ENCODE measurements at places on chromosomes 2 and 18.

GRCh38 chr2:143762176-143762928, 633.1 kb downstream of the ARHGAP15 start:
- DNase-seq, result no peak

GRCh38 chr2:239640210-239640609, 239.4 kb upstream of the HDAC4 start:
- no peak for DNase-seq

GRCh38 chr2:70854411-70854810, 18.8 kb upstream of the CD207 start:
- DNase-seq, result no peak

DNA sequence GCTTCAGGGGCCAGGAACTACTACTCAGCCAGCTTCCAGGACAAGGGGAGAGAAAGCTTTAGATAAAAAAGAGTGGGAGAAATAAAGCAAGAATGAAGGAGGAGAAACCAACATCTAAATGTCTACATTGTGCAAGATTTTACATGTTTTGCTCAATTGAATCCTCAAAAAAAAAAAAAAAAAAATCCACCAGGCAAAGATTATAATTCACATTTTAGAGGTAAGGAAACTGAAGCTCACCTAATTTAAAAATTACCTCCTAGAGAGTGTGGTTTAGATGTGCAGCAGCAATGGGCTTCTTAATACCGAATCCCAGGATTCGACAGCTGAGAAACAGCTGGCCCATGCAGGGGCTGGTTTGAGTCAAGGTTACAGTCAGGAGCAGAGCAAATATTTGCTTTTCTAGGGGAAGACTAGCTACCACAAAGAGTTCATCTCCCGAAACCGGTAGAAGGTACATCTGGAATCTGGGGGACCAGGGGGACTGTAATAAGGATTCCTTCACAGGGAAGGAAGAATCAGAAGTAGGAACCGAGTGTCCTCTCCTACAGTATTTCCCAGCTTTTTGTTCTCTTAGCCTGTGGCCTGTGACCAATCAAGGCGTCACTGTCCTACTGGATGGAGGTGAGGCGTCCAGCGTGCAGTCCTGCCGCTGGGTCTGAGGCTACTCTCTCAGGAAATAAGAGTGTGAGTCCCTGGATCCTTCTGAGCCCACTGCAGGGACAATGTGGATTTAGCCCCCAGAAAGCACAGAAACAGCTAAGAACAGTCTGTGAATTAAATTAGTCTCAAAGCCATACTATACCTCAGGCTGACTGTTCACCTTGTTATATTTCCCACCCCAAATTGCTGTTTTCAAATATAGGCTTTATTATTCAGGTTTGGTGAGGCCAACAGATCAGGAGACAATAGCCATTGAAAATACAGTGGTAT, 42.3 kb downstream of the IL1R2 start:
- DNase-seq, result no peak

- DNase-seq, result no peak
Observed at GRCh38 chr2:46493241-46493970, 14.0 kb downstream of the TMEM247 start.

DNA sequence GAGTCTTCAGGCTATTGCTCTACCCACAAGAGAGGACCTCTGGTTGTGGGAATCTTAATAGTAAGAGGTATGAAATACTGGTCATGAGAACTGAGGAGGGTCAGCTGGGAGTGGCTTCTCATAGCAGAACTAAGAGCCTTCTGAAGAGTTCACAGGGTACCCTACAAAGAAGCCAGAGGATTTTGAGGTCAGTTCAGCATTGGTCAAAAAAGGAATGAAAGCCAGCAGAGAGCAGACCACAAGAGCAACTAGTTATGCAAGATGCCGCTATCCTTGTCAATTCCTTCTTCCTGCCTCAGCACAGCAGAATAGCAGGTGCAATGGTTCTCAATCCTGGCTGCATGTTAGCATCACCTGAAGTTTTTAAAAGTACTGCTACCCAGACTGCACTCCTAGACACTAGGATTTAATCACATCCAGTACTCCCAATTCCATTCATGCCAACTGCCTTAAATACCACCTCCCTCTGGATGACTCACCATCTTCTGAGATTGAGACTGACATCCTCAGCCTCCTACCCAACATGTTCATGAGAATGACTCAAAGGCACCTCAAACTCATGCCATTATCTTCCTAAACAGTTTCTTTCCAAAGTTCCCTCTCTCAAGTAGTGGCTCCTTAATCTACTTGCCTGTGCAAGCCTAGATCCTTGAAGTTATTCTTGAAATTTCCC, 81.0 kb upstream of the RBMS1 start:
- DNase-seq, result no peak

GRCh38 chr2:64133828-64134227, 10.4 kb downstream of the PELI1 start:
- DNase-seq, result no peak

- no peak for DNase-seq
Observed at GRCh38 chr2:104889960-104890684, 36.2 kb downstream of the POU3F3 start.

DNA sequence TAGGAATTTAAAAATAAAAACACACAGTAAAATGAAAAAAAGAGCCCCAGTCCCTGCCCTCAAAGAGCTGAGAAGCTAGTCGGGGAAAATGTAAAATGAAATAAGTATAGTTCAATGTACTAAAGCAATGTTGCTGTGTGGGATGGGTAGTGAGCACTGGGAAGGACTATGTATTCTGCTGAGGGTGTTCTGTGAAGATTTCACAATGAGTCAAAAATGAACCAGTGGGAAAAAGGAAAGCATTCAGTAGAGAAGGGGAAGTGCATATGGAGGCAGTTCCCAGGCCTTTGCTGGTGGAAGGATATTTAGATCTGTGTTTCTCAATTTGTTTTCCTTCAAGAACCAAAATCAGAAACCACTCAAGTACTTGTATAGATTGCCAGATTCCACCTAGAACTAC, 1094.7 kb upstream of the KLHL29 start:
- DNase-seq, result no peak

DNA sequence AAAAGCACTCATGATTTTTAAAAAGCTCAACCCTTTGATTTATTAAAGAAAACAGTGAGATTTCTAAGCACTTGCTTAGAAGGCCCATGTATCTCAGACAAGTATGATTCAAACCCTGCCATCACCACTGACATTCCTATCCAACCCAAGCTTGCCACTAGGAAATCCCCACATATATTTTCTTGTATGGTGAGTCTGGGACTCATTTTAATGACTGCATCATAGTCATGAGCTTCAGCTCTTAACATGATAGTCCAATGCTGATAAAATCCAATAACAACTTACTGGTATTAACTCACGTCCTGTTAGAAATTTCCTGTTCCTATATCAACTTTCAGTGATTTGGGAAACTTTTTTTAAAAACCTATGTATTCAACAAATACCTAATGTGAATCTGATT, 39.4 kb upstream of the NCKAP5 start:
- no peak for DNase-seq

DNA sequence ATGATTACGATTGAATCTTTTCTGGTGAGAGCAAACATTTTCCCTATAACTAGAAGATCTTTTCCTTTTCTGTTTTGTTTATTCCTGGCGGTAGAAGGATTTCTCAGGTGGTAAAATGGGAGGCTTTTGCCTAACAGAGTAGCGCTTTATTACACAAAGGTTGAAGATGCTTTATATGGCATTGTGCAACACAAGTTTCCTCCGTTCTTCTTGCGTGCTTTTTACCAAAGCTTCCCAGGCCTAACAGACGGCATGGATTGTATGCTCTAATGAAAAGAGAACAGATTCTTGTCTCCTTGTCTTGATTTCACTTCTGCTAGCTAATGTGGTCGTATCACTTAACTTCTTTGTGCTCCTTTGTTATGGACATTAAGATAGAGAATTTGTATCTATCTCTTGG, 43.8 kb downstream of the MYO1B start:
- DNase-seq, result no peak

DNA sequence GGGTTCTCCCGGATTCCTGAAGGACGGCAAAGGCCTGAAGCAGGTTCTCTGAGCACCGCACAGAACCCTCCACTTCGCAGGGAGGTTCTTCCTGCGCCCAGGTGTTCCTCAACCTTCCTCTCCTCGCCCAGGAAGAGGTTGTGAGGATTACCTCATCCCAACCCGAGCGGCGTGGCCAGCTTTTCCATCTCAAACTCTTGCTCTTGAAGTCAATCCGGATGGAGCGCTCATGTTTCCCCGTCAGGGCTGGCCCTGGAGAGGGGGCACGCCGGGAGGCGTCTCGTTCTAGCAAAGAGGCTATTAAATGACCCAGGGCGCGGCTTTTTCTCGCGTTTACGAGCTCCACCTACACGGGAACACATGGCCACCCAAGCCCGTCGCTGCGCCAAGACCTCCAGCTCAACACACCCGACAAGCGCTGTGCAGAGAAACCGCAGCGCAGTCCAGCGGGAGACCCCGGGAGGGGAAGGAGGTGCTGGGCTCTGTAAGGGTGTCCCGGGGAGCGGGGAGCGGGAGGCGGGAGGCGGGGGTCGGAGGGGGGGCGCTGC, 540 bp upstream of the RAB10 start:
- no peak for DNase-seq

- DNase-seq, result no peak
Observed at GRCh38 chr2:150688016-150688415, 200.5 kb upstream of the RND3 start.

DNA sequence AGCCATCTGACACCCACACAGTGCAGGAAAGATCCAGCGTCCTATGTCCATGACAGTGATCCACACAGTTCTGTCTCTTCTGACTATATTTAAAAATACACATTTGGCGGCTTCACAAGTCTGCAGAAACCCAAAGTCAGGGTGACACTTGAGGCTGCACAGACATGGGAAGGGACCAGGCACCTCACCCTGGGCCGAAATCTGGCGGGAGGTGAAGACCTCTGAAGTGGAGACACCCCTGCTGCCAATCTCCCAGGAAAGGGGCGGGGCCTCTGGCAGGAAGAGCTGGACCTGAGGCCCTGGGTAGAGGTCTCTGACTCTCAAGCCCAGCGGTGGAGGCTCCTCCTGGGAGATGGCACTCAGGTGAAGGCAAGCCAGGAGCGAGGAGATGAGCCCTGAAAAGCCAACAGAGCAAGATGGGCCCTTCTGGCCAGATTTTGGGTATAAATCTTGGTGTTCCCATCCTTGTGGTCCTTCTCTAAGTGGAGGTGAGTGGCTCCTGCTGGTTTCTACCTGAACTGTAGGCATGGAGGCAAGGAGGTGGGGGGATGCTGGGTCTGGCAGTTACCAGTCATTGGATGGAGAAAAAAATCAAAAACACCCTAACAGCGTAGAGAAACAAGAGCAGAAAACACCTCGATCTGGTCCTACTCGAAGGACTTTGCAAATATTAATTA, 248.4 kb downstream of the HDAC4 start:
- no peak for DNase-seq

GRCh38 chr2:10561288-10562035, 113.3 kb upstream of the ODC1 start:
- no peak for DNase-seq

- DNase-seq, result no peak
Observed at GRCh38 chr2:143633419-143633818, 504.2 kb downstream of the ARHGAP15 start.

DNA sequence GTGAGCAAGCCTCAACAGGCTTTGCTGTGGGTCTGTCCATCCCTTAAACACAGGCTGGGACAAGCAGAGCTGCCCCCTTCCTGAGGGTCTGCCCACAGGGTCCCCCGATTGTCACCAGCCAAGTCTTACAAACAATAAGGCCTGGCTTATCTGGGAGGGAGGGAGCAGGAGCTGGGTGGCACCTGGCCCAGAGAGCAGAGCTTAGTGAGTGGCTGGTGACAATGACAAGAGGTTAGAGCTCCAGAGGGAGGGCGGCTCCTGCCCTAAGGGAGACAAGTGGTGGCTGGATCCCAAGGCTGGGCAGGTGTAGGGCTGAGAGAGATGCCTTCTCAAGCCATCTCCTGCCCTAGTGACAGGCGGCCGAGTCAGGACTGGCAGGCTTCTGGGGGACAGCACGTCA, 125.5 kb downstream of the KLHL29 start:
- DNase-seq, result no peak

DNA sequence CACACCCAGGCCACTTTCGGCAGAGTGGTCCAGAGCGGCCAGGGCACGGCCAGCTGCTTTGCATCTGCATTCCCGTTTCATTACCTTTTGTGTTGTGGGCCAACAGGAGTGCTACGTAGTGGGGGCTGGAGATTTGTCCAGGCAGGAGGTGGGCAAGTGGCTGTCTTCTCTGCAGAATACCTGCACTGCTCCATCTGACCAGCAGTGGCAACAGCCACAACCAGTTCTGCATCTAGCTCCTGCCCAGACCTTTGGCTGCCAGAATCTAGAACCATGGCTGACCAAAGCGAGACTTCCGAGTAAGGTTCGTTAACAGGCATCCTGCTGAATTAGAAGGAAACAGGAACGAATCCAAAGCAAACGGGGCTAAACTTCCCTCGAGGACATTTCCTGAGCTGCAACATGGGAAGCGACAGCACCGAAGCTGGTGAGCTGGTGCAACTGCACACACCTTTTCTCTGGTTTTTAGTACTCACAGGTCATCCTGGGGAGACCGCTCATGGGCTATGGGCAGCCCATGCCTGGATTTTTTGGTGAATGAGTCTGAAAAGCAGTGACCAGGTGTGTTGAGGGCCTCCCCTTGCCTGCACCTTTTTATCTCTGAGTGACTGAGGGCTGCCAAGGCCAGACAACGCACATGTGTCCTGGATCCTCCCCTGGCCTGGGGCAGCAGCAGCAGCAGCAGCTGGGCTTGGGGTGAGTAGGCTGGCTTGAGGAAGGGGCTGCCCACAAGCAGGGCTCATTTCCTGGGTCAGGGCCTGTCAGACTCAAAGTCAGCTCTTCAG, 10.5 kb downstream of the GDF7 start:
- DNase-seq, result no peak

- DNase-seq, result no peak
Observed at GRCh38 chr2:239436076-239436475, 35.3 kb upstream of the HDAC4 start.

- DNase-seq, result no peak
Observed at GRCh38 chr2:168641636-168642035, 160.8 kb upstream of the NOSTRIN start.

- DNase-seq, result no peak
Observed at GRCh38 chr18:47587587-47587986, 336.1 kb upstream of the SKOR2 start.

- DNase-seq, result no peak
Observed at GRCh38 chr2:234426616-234427015, 70.3 kb downstream of the ARL4C start.

GRCh38 chr2:99689145-99689742, 199.4 kb upstream of the REV1 start:
- DNase-seq, result no peak

DNA sequence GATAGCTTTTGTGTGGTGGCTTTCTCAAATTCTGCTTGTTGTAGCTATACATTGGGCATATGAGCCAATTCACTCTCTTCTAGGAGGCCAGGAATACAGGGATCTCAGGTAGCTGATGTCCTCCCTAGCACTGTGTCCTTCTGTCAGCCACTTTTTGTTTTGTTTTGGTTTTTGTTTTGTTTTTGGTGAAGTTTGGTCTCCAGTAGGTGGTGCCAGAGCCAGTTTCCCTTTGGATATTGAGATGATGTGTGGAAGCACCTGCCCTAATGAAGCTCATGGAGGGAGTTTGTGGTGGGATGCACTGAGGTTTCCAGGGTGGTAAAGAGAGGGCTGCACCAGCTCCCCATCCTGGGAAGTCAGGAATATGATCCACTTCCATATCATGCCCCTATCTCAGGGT, 100.5 kb upstream of the VWC2L start:
- DNase-seq, result no peak

All from activated naive CD4-positive, alpha-beta T cell treated with anti-CD3 and anti-CD28 coated beads, Interleukin-2, amount 50 U/mL, for 72 hours (primary cell).